ENCODE measurements at places on chromosomes 2 and 18.

- no peaks in the 10 kb centered on the region for H3K27me3 ChIP-seq
- H3K4me3 ChIP-seq = no peak overlapping the region
- no peak overlapping the region for H3K27ac ChIP-seq
- no peak for DNase-seq
- no peaks in the 10 kb centered on the region for H3K36me3 ChIP-seq
These were observed 9.0 kb downstream of the ENOSF1 start for GRCh38 chr18:703213-703967.

- H3K27me3 ChIP-seq = no peaks in the 10 kb centered on the region
- peak overlapping the region; percentile 75 for H3K4me3 ChIP-seq
- H3K27ac ChIP-seq = peak overlapping the region; percentile 55
- peak; percentile 15 for DNase-seq
- H3K36me3 ChIP-seq = no peaks in the 10 kb centered on the region
- no peaks in the 10 kb centered on the region for H3K4me1 ChIP-seq
These were observed 770 bp downstream of the ZNF396 start for GRCh38 chr18:35376393-35376741.

- no peak for DNase-seq
- peaks cover 5% of the 10 kb centered on the region for H3K4me1 ChIP-seq
- no peak overlapping the region for H3K4me3 ChIP-seq
- H3K27me3 ChIP-seq = no peaks in the 10 kb centered on the region
- no peaks in the 10 kb centered on the region for H3K36me3 ChIP-seq
These were observed 7.3 kb downstream of the IL1A start for GRCh38 chr2:112777036-112777435.

DNA sequence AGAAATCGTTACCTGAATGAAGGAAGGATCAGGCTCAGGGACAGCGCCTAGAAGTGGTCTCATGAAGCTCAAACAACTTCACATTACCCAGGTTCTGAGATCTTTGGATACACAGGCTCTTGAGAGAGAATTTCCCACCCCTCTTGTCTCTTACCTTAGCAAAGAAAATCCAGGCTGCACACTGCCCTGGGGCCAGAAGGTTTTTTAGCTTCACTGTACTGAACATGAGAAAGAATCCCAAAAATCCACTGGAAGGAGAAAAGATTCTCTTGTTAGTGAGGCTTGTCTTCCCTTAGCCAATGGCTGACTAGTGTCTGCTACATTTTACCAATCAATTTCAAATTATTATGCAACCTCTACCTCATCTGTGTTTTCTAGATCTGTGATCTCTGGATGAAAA is 101.0 kb upstream of the RIOK3 start:
- H3K4me1 ChIP-seq = no peaks in the 10 kb centered on the region
- H3K36me3 ChIP-seq = no peaks in the 10 kb centered on the region
- no peak overlapping the region for H3K27ac ChIP-seq
- no peaks in the 10 kb centered on the region for H3K27me3 ChIP-seq

GRCh38 chr18:37662099-37662498 is 96.5 kb upstream of the CELF4 start:
- no peak for DNase-seq
- H3K36me3 ChIP-seq = no peaks in the 10 kb centered on the region
- H3K27ac ChIP-seq = no peak overlapping the region
- H3K4me1 ChIP-seq = no peaks in the 10 kb centered on the region
- no peak overlapping the region for H3K4me3 ChIP-seq

DNA sequence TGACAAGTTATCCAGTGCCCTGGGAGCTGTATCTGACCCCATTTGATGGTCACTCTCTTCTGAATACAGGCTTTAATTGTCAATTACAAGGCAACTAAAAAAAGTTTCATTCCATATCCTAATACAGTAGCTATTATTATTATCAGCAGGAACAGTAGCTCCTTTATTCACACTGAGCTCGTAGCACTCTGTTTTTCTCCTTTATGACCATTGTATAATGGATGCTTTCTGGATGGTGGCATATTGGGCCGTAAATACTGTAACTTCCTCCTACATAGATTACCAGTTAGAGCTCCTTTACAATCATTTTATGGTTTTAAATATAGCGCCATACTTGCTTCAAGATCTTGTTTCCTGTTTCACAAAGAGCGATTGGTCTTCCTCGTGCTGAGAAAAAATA is 1040.3 kb downstream of the TSN start:
- no peak for DNase-seq
- H3K27ac ChIP-seq = no peak overlapping the region
- H3K4me1 ChIP-seq = no peaks in the 10 kb centered on the region
- H3K36me3 ChIP-seq = no peaks in the 10 kb centered on the region

DNA sequence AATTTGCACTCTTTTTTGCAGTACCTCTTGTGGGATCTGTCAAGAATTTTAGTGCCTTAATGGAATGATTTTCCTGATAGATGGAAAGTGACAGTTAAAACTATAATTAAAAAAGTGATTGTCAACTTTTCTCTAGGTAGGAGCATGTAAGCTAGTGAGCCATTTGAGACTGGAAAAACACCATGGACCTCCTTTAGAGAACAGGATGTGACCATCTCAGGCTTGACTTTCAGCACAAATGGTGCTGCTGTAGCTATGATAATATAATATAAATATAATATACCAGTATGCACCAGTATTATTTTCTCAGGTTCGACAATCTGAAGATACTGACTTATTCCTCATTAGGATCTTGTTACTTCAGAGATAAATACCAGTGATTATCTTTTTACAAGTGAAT is 27.8 kb downstream of the ZNF236 start:
- H3K4me3 ChIP-seq = no peak overlapping the region
- DNase-seq = no peak
- no peak overlapping the region for H3K27ac ChIP-seq
- H3K4me1 ChIP-seq = no peaks in the 10 kb centered on the region
- no peaks in the 10 kb centered on the region for H3K27me3 ChIP-seq
